ENCODE measurements at places on chromosomes 2 and 18.

- no peak for DNase-seq
These were observed 1023.4 kb upstream of the KLHL29 start for GRCh38 chr2:22361571-22361970.

GRCh38 chr2:7203056-7203467, 285.9 kb downstream of the RNF144A start:
- no peak for DNase-seq

GRCh38 chr2:108073415-108074072, 87.2 kb downstream of the SLC5A7 start:
- DNase-seq: no peak

- DNase-seq: no peak
These were observed 65.1 kb downstream of the MEX3C start for GRCh38 chr18:51132256-51132935.

DNA sequence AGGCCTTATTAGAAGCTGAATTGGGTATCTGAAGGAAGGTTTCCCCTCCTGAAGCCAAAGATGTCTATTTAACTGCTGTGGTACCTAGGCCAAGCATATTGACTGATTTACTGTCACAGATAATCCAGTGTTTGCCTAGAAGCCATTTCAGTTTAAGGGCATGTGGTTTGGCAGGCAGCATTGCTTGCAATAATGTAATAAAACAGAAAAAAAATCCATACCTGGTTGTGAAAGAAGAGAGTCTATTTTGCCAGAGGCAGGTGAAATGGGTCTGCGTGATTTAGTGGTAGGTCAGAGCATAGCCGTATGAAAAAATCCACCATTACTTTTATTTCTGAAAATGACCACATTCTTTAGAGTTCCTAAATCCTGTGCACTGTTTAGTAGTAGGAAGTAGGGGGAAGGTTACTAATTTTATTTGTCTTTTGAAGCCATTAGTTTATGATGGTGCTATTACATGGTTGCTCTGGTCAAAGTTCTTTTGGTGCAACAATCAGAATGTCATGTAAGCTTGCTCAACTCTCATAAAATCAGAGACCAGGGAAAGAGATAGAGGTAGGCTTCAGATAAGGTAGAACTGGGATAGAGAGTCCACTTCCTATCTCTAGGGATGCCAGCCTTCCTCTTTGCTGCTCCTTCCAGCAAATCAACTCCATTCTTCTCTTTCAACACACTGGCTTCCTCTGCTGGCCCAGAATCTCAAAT, 343.4 kb downstream of the GPD2 start:
- no peak for DNase-seq

DNA sequence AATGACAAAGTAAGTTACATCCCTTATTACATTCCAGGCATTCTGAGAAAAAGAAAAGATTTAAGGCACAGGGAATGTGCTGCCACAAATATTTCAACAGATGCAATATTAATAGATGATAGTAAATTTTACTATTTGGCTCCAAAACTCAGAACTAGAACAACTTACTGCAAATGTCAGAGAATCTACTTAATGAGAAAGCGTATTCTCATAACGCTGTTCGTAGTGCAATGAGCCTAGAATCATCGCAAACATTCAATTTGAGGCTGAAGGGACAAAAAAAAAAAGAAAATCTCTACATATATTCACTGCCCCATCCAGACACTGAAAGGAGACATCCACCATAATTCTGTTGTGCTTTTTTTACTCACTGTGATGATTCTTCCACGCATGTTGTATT, 272.1 kb upstream of the DOK6 start:
- DNase-seq: no peak
